ENCODE measurements at places on chromosomes 6 and 20.

DNA sequence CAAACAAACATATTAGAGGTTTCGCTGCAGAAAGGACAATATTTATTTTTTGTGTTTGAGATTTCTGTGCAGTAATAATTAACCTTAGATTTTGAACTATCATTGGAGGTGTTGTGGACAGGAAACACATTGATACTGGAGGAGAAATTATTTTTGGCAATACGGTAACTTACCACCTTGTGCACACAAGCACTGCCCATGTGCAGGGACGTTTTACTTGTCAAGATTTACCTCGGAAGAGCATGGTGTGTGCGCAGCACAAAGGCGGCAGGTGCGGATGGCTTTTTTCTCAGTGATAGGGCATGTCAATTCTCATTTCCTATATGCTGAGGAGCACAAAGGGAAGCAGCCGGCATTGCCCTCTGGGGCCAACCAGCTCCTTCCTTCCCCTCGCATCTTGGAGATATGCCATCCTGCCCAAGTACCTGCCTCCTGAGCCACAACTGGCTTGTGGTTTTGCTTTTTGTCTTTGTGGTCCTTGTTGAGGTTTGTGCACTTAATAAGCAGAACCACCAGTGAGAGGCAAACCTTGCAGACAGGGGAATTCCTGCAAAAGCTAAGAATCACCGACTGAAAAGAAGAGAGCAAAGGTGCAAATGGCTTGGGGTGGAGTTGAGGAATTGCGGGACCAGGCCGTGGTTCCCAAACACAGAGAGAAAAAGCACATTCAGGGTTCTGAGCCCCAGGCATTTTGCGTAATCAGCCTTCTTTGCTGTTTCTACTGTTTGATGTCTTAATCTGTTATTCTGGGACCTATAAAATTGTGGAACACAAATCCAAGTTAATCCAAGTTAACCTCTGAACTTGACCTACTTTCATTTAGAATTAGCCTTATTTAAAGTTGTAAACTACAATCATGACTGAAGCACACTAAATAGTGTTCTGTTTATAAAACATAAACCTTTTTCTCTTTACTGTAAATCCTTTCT is 21.9 kb downstream of the SAMD5 start:
- DNase-seq, result no peak

- no peak for DNase-seq
These were observed 481.6 kb downstream of the ADGRB3 start for GRCh38 chr6:69116658-69117057.

DNA sequence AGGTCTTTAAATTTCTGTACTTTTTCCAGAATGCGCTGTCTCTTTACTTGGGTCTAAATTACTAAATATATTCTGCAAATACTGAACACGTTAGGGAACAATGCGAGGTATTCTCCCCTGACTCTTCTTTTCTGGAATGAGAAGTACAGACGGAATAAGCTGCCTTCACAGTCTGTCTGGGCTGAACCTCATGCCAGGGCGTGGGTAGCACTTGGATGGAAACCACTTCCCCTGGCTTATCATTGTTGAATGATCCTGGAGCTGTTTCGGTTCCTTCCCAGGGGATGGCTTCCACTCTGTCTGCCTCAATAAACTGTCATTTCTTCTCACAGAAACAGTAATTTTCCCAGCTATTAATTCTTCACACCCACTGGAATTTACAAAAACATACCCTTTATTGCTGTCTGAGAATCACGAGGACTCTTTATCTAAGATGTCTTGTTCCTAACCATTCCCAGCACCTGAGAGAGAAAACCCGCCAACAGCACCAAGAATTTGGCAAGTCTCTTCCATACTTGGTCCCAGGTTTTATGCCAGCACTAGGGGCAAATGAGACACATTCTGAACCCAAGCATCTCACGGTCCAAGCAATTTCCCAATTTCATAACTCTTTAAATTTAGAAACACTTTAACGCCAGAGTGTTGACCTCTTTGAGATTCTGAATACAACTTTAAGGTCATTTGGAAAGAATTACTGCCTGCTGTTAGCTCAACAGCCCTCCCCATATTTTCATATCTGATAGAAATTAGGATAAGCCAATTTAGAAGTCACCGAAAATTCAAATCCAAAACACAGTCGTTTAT is 43.2 kb upstream of the ADGRF5 start:
- no peak for DNase-seq

- peak; percentile 40 for DNase-seq
These were observed 59.1 kb downstream of the ADGRF1 start for GRCh38 chr6:46983007-46983411.

DNA sequence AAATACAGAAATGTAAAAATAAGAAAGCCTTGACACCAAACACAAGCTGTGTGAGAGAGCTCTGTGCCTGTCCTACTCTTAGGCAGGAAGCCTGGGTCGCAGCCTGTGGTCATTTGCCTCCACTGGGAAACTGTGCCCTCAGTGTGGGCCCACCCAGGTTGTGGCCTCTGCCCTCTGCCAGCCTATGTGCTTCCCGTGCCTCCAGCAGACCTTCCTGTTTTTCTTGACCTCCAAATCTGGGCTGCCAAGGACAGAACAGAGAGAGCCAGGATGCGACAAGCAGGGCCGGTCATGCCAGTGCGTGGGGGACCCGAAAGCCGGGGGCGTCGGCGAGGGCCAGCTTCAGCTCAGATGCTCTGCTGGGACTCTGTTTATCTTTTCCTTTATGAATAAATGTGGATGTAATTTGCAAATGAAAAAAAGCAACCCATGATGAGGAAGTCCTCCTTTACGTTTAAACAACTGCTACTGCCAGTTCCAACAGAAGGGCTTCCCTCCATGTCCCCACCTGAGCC is 189.2 kb upstream of the EXOC2 start:
- DNase-seq, result no peak

GRCh38 chr20:5056801-5057599 is 55.7 kb upstream of the SLC23A2 start:
- DNase-seq, result peak; percentile 44

DNA sequence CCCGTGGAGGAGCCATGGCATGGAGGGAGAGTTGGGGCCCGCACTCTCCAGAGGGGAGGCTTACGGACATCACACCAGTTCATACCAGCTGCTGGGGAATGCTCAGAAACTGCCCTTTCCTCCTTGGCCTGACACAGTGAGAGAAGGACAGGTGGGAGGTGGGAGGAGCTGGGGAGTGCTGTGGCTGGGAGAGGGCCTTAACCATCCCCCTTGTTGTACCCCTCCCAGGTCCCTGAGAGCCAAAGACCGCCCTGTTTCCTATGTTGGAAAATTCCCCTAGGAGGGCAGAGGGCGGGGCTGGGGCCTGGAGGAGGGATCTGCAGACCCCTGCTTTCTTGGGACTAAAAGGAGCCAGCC is 24.1 kb downstream of the FOXP4 start:
- no peak for DNase-seq

DNA sequence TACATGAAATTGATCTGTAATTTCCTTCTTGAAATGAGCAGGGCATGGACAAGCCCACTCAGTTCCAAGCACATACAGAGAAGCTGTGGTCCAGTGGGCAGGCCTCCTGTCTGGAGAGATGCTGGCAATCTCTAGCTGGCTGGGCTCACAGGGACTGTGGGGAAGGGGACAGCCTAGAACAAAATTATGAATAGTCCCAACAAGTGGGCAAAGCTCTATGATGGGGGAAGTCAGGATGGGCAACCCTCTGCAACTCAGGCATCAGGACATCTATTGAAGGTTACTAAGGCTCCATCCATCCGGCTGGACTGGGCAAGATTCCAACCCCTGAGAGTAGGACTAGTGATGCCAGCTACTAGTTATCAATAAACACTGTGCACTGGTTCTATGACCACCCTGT is 40.9 kb downstream of the TRERF1 start:
- no peak for DNase-seq

DNA sequence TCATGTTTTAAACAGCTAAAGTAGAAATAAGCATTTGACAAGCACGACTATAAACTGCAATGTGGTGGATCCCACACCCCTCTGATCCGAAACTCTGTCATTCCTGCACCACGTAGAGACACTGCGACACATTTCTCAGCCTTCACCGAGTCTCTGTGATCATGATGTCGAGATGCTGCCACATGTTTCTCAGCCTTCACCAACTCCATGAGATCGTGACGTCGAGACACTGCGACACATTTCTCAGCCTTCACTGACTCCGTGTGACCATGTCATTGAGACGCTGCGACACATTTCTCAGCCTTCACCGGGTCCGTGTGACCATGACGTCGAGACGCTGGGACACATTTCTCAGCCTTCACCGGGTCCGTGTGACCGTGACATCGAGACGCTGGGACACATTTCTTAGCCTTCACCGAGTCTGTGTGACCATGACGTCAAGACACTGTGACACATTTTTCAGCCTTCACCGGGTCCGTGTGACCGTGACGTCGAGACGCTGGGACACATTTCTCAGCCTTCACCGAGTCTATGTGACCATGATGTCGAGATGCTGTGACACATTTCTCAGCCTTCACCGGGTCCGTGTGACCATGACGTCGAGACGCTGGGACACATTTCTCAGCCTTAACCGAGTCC is 143.0 kb downstream of the TTLL2 start:
- DNase-seq, result no peak

DNA sequence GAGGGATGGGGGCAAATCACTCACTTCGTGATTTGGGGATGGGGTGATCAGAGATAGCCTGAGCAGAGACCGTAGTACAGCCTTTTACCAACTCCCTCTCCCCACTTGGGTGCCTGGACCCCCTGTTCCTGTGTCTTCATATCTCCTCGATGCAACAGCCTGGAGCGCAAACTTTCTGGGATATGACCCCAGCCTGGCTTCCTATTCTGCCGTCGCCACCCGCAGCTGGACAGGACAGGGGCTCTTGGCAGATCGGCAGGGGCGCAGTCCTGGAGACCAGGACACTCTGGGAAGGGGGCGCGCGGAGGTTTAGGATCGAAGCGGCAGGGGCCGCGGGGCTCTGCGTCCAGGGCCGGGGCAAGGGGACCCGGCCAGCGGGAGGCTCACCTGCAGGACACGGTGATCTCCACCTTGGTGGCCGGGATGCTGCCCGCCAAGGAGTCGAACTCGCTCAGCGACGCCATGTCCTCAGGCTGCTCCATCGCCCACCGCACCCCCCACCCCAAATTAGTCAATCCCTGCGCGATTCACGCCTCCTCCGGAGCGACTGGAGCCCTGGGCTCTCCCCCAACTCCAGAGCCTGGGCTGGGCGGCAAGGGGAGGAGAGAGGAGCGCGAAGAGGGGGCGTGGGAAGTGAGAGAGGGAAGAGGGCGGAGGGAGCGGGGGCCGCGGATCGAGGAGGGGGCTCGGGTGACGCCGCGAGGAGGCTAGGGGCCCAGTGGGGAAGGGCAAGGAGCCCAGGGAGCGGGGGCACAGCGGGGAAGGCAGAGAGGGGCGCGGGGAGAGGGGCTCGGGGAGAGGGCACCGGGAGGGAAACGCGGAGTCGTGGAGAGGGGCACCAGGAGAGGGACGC is at the start of gene CPNE5:
Gene CPNE5 (minus strand): TSS at position 549 of the 853 bp plus-strand sequence. CDS start 67 bp downstream, at position 482.
- no peak for DNase-seq

DNA sequence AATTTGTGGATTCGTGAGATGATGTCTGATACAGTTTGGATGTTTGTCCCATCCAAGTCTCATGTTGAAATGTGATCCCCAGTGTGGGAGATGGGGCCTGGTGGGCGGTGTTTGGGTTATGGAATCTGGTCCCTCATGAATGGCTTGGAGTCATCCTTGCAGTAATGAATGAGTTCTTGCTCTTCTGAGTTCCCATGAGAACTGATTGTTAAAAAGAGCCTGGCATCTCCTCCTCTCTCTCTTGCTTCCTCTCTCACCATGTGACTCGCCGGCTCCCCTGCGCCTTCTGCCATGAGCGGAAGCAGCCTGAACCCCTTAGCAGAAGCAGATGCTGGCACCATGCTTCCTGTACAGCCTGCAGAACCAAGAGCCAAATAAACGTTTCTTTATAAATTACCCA is 30.5 kb upstream of the RPP40 start:
- DNase-seq, result no peak

DNA sequence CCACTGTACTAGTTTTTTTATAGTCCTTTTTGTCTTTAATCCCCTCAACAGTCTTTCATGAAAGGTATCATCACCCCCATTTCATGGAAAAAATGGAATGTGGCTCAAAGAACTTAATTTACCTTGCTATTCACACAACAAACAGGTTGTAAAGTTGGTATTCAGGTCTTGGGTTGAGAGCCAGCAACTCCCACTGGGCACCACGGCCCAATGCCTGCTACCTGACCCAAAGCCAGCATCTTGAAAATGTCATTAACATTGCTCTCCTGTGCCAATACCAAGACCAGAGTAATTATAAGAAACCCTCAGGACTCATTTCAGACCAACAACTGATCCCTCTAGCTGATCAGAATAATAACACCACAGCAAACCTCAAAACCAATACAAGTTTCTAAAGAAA is 75.7 kb downstream of the METTL24 start:
- DNase-seq, result no peak

- DNase-seq, result no peak
These were observed 26.2 kb upstream of the CMTR1 start for GRCh38 chr6:37406726-37407341.

DNA sequence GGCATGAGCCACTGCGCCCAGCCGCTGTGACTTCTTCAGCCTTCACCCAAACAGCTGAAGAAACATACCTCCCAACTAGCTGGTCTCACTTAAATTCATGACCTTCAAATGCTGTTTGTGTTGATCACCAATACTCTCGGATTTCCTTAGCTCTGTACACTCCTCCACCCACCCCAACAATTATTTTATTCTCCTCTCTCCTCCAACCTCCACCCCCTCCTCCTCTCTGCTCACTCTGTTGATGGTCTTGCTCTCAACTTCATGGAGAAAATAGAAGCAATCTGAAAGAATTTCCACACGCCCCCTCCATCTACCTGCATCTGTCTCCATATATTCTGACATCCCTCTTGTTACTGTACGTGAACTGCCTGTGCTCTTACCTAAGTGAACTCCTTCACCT is 6.6 kb upstream of the DLK2 start:
- DNase-seq, result no peak

DNA sequence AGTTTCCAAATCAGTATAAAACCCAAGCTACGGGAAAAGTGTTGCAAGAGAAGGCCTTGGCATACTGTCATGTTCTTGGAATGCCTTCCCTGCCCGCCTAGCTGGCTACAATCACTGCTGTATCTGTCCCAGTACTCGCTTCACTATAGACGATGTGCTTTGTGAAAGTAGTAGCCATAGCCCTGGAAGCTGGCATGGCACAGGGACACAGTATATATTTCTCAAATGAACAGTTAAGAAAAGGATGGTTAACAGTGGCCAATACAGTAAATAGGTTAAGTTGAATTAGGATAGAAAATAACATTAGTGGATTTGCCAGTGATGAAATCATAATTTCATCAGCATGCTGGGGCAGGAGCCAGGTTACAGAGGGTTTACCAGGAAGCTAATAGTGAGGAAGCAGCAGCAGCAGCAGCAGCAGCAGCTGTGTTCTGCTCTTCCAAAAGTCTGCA is 499.3 kb downstream of the CDKAL1 start:
- DNase-seq, result no peak

GRCh38 chr6:137016356-137016755 is 28.4 kb downstream of the IL20RA start:
- no peak for DNase-seq

- DNase-seq, result no peak
These were observed 216.5 kb upstream of the SSTR4 start for GRCh38 chr20:22818636-22819035.

Data from NCI-H460 (cell line).